ENCODE measurements at places on chromosomes 2 and 18. TPM values are rescaled to one million over a fixed set of nuclear protein-coding genes. Genes with fewer than 3 reads are reported as not detected.

MALT1 gene
- 30.9 TPM for total RNA-seq

GRB14 gene
- total RNA-seq, result 1.7 TPM

RNASEH1 gene
- 18.8 TPM for total RNA-seq

GDF7 gene
- total RNA-seq, result 0.11 TPM

POTEC gene
- not detected for total RNA-seq
